ENCODE measurements at places on chromosomes 6 and 20.
A peak's percentile ranks its signal among the peaks of the same experiment; 100 is the strongest.

DNA sequence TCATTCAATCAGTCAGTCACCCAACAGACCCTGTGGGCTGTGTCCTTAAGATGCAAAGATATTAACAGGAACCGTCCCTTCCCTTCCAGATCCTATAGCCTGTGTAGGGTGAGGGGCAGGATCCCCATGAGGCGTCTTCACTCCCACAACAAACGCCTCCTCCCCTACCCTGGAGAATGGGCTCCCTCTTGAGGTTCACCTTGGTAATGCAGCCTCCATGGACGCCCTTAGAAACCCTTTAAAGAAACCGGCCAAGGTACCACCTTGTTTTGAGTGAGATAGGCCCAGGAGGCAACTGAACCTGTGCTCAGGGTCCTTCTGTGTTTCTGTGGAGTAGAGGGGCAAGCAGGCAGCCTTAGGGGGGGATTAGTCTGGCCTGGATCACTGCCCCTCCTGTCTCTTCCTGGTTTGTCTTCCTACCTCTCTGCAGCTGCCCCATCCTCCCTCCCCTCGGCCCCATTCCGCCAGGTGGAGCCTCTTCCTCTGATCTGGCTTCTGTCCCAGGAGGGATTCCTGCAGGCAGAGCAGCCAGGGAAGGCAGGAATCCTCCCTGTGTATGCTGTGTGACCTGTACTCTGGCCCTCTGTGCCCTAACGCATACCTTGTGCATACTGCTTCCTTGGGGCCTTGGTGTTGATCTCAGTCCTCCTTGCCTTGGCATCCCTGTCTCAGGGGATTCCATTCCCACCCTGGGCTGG lies 6.6 kb upstream of the GUCA1A start:
- DNase-seq, result peak; percentile 60

- DNase-seq, result no peak
Observed at GRCh38 chr20:36818861-36819260, 45.3 kb upstream of the DSN1 start.

- DNase-seq, result no peak
Observed at GRCh38 chr6:82397962-82398692, 34.5 kb downstream of the TPBG start.

GRCh38 chr6:53752856-53753255 lies 41.9 kb upstream of the LRRC1 start:
- DNase-seq, result no peak

DNA sequence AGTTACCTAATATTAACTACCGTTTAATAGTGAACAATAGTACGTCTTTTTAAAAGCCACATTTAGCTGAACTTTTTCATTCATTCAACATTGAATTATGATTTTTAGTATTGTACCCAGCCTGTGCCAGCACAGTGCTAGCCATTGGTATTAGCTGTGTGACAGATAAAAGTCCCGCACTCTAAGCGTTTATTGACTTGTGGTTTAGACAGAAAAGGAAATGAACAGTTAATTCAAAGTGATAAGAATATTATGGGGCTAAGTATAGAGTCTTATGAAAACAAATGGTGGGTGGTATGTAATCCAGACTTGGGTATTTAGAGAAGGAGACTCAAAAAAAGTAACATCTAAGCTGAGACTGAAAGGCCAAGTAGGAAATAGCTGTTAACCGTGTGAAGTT lies 202.3 kb downstream of the RPS12 start:
- no peak for DNase-seq

DNA sequence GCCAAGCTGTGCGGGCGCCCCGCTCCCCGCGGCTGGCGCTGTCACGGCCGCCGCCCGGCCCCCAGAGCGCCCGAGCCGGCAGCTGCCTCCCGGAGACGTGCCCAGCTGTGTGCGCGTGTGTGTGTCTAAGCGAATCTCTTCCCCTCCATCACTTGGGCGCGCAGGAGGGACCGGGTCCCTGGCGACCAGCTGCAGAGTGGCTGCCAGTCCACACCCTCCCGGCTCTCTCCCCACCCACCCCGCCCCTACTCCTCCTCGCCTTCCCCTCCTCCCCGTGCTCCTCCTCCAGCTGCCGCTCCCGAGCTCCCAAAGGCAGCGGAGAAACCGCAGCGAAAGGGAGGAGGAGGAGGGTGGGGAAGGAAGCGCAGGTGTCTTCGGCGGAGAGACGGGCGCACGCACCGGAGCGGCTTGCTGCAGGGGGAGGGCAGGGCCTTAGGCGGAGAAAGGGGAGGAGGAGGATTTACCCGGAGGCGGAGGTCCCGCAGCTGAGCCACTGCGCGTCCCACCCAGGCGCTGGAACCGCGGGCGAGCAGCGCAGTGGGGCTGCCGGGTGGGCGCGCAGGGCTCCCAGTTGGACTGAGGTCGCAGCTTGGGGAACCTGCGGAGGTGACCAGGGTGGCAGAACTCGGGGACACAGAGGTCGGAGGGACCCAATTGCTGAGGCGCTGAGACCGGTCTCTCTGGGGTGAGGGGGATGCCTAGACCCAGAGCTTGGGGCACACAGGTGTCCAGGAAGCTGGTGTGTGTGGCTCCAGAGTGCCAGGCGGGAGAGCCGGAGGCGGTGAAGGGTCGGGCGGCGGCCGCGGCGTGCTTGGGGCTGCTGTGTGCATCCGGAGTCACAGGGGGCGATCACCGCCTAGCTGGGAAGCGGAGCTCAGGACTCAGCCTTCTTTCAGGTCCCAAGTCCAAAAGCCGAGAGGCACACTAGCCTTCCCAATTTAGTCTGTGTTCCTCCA lies at the start of gene HS3ST5:
HS3ST5 (minus strand) TSS at position 198 of the 956 bp plus-strand sequence. CDS start 280,178 bp downstream, outside the sequence.
- DNase-seq, result no peak

DNA sequence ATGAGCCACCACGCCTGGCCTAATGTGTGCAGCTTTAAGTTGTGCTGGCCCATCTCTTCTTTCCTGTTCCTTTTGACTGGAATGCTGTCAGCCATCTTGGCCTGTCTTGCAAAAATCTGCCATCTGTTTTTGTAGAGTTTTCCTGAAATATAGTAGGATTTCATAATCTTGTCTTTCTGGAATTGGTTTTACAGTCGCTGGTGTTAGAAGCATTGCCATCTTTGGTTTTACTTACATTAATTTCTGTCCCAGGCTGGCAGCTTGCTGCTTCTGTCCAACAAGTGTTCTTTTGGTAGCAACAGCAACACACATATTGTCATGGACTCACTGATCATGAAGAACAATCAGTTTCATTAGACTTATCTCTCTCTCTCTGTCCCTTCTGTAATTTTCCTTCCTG lies 29.1 kb upstream of the TULP1 start:
- DNase-seq, result no peak

DNA sequence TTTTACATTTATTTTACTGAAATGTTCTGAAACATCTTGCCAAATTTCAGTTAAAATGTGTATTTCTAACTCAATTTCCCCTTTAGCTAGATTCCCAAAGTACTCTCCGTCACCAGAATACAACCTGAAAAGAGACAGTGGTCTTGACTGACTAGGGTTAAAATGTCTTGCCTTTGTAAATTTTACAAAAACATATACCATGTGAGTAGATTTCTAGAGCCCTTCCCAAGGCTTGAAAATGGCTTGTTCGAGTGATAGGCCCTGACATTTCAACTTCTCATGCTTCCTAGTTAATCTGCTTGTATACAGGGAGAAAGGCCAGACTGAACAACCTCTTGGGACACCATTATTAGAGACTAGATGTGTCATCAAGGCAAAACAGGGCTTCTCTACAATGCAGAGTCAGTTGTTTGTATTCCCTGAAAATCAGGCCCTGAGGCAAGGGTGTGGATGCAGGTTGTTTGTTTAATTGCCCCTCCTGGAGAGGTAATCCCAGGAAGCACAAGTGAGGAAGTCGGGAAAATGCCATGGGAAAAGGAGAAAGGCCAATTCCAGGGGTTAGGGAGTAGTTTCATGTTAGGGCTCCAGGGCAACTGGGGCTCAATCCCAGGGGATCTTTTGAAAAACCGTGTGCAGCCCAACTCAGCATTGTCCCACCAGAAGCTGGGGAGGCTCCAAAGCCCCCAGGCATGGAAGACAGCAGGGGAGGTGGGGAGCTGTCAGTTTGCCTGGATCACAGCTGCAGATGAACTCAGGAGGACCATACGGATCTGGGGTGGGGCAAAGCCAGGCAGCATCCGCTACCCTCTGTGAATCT lies 11.6 kb upstream of the TFB1M start:
- DNase-seq, result no peak

DNA sequence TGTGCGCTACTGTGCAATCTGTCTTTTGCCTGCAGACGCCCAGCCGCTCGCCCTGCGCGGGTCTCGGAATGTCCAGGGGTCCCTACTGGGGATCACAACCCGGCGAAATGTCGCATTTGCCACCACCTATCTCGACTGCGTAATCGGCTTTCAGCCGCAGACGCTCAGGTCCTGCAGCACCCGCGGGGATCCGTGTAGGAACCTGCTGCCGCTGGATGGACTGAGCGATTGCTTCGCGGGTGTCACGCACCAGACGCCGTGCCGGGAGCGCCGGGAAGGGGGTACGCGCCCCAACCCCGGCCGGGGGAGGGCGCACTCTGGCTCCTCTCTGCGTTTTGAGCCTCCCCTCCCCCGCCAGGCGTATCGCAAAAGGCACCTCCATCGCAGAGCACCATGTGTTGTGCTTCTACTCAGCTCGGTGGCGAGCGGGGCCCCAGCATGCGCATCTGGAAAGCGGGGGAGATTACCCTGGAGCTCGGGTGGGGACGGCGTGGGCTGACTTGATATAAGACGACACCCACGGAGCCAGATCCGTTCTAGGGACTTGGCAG lies 747 bp upstream of the PTPRA start:
- DNase-seq, result peak; percentile 58

- DNase-seq, result no peak
Observed at GRCh38 chr20:5548902-5549599, 201.2 kb upstream of the SHLD1 start.

GRCh38 chr6:15305909-15306308 lies 60.0 kb downstream of the JARID2 start:
- no peak for DNase-seq

DNA sequence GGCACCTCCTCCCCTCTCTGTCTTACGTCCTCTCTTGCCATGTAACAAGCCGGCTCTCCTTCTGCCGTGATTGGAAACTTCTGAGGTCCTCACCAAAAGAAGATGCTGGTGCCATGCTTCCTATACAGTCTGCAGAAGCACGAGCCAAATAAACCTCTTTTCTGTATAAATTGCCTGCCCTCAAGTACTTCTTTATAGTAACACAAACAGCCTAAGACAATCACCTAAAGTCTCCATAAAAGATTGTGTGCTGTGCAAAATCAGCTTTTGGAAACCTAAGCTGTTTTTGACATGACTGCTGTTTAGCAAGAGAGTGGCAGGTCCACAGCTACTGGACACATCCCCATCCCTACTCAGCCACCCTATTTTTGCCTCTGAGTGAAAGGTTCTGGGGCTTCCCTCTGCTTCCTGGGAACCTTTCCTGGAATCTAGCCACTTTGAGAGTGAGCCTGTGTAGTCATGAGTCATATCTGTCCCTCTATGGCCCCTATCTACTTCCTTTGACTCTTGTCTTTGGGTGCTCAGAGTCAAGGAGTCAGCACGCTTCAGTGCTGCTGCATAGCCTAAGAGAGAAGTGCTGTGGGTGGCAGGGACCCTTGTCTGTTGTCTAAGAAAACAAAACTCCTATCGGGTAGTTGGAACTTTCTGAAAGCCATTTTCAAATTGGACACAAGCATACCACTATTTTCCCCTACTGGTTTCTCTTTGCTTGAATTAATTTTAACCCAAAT lies 110.0 kb downstream of the PPP1R14C start:
- DNase-seq, result no peak

DNA sequence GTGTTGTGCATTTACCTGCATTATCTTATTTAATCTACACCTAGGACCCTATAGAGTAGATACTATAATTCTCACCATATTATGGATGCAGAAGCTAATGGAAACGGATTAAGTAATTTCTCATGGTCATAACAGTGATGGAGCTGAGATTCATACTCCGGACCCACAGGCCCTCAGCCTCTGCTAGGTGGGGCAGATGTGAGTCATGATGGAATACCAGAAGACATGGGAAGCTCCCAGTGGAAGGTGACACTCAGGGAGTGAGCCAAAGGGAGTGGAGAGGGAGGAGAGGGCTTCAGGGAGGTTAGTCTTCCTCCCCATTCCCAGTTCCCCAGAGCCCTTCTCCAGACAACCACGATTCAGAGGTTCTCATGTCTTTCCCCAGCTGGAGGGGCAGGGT lies 65.2 kb upstream of the GPR6 start:
- no peak for DNase-seq

- DNase-seq, result no peak
Observed at GRCh38 chr20:63833776-63834490, 2.9 kb upstream of the ZBTB46 start.

- no peak for DNase-seq
Observed at GRCh38 chr6:115830895-115831294, 229.8 kb downstream of the FRK start.

GRCh38 chr20:37356961-37357371 lies 11.0 kb downstream of the SRC start:
- no peak for DNase-seq

GRCh38 chr20:3398681-3399252 lies 8.7 kb downstream of the DNAAF9 start:
- DNase-seq, result no peak

GRCh38 chr6:47414423-47415167 lies 63.0 kb upstream of the CD2AP start:
- DNase-seq, result no peak

- DNase-seq, result no peak
Observed at GRCh38 chr6:139446138-139446715, 71.8 kb upstream of the CITED2 start.

GRCh38 chr6:88641178-88641903 lies 322.1 kb downstream of the RNGTT start:
- DNase-seq, result no peak

GRCh38 chr6:167979436-167980139 lies 17.9 kb upstream of the KIF25 start:
- DNase-seq, result no peak

DNA sequence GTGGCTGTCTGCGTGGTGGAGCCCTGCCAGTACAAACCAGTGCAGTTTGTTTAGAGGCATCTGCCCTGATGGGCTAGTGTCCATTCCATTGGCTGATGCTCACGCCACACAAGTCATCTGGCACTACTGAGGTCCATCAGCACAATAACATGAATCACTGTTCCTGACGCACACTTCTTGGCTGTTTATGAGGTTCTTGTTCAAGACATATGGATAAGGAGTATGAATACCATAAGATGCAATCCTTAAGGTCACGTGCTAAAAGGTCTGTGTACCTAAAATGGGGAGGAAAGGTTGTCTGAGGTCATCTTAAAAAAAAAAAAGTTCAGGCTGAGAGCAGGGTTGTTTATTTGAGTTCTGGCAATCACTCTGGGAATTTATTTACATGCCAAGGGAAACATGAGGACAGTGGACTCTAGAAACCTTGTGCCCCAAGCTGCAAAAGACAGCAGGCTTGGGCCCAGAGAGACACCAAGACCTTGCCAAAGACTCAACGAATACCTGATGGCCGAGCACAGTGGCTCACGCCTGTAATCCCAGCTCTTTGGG lies 54.1 kb upstream of the SHLD1 start:
- DNase-seq, result no peak

DNA sequence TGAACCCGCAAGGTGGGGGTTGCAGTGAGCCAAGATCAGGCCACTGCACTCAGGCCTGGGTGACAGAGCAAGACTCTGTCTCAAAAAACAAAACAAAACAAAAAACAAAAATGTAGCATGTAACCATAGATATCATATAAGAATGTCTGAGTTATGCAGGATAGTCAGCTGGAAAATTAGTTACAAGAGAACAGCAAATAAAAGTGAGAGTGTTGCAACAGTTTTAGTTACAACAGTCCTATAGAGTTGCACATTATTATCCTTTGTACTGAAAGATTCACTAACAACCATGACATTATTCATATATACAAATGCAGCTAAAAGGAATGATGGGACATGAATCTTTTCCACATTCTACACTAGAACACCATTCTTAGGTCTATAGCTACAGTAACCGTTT lies 16.4 kb downstream of the RNF24 start:
- DNase-seq, result no peak
